ENCODE measurements at places on chromosomes 3 and 15.

DNA sequence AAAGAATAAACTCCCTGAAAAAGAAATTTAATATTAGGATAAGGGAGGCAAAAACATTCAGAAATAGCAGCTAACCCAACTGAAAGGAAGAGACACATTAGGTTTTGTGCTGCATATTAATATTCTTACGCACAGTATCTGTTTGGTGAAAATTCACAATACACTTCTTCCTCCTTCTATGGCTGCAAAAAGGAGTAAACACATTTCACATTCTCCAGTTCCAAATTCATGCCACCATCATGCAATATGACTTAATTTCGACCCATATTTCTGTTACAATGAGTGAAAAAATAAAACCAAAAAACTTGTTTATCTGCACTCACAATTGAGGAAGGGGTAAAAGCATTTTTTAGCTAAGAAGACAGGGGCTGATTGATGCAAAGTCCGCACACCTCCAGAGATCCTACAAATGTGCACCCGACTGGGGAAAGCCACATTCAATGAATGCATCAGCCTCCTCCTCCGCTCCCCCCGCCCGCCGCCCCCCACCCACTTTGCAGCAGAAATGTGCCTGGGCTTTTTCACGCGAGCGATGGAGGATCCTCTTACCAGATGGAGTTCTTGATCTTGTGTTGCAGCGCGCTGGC, 1.0 kb downstream of the RFX7 start:
- no peak for DNase-seq

- no peak for DNase-seq
These were observed 8.5 kb upstream of the PSMD6 start for GRCh38 chr3:64031540-64032508.

GRCh38 chr15:72850833-72851232, 67.3 kb upstream of the ADPGK start:
- no peak for DNase-seq

GRCh38 chr3:157868196-157868595, 238.0 kb downstream of the SHOX2 start:
- no peak for DNase-seq

DNA sequence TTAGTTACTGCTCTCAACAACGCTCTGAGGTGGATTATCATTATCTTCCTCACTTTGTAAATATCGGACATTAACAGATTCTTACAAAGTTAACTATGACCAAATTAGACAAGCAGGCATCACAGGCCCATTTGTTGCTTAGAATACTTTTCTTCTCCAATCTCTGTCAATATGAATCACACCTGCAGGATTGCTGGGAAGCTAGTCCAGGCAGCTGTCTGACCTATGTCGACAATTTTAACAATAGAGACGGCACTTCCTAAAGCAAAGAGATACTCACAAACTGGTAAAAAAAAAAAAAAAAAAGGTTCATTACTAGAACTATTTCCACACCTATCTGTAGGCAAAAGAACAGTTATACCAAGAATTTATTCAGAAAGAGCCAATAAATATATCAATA, 85.3 kb downstream of the DPH6 start:
- no peak for DNase-seq

GRCh38 chr3:145079436-145079835, 1081.5 kb downstream of the PLOD2 start:
- no peak for DNase-seq

GRCh38 chr15:51322621-51323296, 15.6 kb downstream of the CYP19A1 start:
- no peak for DNase-seq

- no peak for DNase-seq
These were observed 118.8 kb upstream of the DAZL start for GRCh38 chr3:16723978-16724377.

GRCh38 chr3:149810846-149811245, 2.2 kb upstream of the RNF13 start:
- no peak for DNase-seq

GRCh38 chr3:130748981-130749380, 2.4 kb upstream of the PIK3R4 start:
- no peak for DNase-seq

All from stimulated activated CD4-positive, alpha-beta T cell treated with anti-CD3 and anti-CD28 coated beads, Interleukin-12 subunit alpha, Interleukin-12 subunit beta, amount 100 ng/mL, for 48 hours (primary cell).